ENCODE measurements at places on chromosomes 3 and 15. TPM values are rescaled to one million over a fixed set of nuclear protein-coding genes. Genes with fewer than 3 reads are reported as not detected.

The PATL2 gene
- not detected for total RNA-seq

The GALNT15 gene
- total RNA-seq: 0.28 TPM

The CD80 gene
- not detected for total RNA-seq

The DPPA2 gene
- total RNA-seq: not detected

The CRABP1 gene
- total RNA-seq: not detected

The SHC4 gene
- 61.8 TPM for total RNA-seq

The ZBED2 gene
- not detected for total RNA-seq

The CPA3 gene
- not detected for total RNA-seq

DNA sequence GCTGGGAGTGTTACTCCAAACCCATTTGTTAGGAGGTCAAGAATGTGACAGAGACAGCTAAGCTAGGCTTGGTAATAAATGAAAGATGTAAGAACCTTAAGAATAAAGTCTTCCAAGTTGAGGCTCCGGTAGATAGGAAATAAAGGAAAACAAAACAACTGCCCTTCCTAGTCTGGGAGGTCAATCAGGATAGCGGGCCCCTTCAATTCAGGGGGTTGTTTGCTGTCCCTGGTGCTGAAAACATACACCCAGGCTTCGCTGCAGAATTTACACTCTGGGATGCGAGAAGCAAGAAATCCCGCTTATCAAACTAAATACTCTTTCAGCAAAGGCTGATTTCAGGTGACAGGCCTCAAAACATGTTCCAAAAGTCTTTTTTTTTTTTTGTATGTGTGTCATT, 393.4 kb downstream of the NTRK3 start:
- no peaks in the 10 kb centered on the region for H3K36me3 ChIP-seq
- H3K27me3 ChIP-seq: peaks cover 5% of the 10 kb centered on the region
- H3K4me1 ChIP-seq: no peaks in the 10 kb centered on the region
- H3K4me3 ChIP-seq: no peak overlapping the region
- H3K27ac ChIP-seq: no peak overlapping the region

DNA sequence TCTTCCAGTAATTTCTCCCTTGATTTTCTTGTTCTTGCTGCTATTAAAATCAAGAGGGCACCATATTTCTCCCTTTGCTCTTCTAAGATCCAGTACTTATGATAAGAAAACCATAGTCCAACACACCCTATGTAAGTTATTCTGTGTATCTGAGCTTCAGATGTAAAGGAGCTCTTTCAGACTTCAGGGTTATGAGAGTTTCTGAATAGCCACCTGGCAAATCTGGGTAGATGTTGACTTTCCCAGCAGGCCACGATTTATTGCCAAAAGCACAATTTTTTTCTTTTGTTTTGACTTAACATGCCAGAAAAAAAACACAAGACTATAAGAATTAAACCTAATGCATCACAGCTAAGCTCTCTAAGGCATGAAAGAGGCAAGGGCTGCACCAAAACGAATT, 1045.0 kb downstream of the FHIT start:
- no peak overlapping the region for H3K4me3 ChIP-seq
- H3K27me3 ChIP-seq: no peaks in the 10 kb centered on the region
- H3K36me3 ChIP-seq: no peaks in the 10 kb centered on the region
- peaks cover 9% of the 10 kb centered on the region for H3K4me1 ChIP-seq
- DNase-seq: no peak

- no peaks in the 10 kb centered on the region for H3K36me3 ChIP-seq
- H3K27me3 ChIP-seq: peaks cover 6% of the 10 kb centered on the region
- H3K4me3 ChIP-seq: no peak overlapping the region
- no peak overlapping the region for H3K27ac ChIP-seq
Measured at GRCh38 chr3:117545484-117545883, 835.9 kb downstream of the TUSC7 start.

DNA sequence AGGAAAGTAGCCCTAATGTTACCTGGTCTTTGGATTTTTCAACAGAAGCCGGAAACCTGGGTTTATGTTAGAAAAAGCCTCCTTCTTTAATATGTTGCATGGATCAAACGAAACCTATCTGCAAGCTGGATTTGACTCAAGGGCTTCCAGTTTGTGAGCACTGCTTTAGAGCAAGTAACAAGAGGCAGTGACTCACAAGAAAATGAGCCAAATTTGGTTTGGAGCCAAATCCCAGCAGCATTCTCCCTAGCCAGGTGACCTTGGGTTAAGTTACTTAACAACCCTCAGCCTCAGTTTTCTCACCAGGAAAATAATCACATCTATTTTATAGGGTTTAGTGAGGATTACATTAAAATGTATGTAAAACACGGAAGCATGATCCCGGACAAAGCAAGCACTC, 215.2 kb upstream of the PRICKLE2 start:
- no peaks in the 10 kb centered on the region for H3K27me3 ChIP-seq
- H3K36me3 ChIP-seq: peaks cover 3% of the 10 kb centered on the region
- no peak for DNase-seq
- no peak overlapping the region for H3K4me3 ChIP-seq
- H3K27ac ChIP-seq: no peak overlapping the region

DNA sequence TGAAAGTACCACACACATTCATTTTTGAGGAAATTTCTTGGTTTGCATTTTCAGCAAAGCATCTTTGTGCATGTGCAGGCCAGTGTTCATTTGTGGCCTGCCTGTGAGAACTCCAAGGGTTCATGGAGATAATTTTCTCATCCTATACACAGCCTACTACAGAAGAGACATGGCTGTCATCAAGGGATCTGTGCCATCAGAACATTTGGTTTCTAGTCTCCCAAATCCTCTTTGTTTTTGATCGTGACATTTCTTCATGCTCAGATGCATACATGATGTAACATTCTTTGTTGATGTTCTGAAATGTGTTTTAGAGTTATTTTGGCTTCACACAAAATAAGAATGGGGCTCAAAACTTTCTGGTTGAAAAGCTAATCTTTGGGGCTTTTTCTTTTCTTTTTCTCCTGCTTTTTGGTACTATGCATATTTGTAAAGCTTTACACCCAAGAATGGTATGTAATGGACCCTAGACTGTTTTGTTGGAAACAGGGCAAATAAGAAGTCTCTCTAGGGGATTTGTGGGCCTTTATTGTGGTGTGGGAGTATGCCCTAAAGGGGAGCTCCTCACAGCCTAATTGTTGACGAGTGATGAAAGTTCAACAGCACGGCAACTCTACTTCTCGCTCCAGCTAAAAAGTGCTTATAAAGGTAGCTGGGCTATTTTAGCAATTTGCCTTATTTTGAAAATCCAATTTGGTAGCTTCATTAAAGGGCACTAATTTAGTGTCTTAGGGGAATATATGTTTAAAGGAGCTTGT, 3.2 kb upstream of the ARPP21 start:
- no peak overlapping the region for H3K27ac ChIP-seq
- DNase-seq: no peak
- no peak overlapping the region for H3K4me3 ChIP-seq
- H3K4me1 ChIP-seq: peaks cover 21% of the 10 kb centered on the region

DNA sequence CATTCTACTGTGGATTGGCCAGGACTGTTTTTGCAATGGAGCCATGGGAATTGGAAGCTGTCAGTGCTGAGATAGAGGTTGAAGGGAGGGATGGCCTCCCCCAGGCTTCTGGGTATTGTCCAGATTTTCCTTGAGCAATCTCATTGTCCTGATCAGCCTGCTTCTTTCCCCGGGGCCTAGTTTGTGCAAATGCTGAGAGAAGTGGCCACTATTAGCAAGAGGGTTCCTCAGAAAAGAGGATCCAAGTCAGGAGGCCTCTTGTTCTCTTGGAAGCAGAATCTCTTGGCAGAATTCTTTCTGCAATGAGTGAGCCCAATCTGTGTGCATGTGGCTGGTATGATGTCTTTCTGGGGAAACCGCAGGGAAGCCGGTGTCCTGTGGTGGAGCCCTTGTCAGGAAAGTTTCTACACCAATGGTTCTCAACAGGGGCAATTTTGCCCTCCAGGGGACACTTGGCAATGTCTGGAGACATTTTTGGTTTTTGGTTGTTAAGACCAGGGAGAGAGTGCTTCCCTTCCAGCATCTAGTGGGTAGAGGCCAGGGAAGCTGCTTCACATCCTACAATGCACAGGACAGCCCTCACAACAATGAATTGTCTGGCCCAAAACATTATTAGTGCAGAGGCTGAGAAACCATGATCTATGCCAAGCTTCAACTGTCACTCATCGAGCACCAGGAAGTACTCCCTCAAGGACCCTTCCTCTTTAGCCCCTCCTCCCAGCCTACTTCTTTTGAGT, 2.0 kb downstream of the LIPC start:
- H3K27ac ChIP-seq: no peak overlapping the region
- H3K4me1 ChIP-seq: peaks cover 6% of the 10 kb centered on the region
- DNase-seq: no peak
- H3K27me3 ChIP-seq: peaks cover 4% of the 10 kb centered on the region
- H3K4me3 ChIP-seq: no peak overlapping the region

- no peaks in the 10 kb centered on the region for H3K27me3 ChIP-seq
- DNase-seq: no peak
- H3K27ac ChIP-seq: no peak overlapping the region
- no peaks in the 10 kb centered on the region for H3K4me1 ChIP-seq
Measured at GRCh38 chr3:105096071-105096470, 270.6 kb upstream of the ALCAM start.

GRCh38 chr3:138092023-138092422, 23.4 kb downstream of the DZIP1L start:
- no peak overlapping the region for H3K4me3 ChIP-seq
- H3K27me3 ChIP-seq: no peaks in the 10 kb centered on the region
- peaks cover 42% of the 10 kb centered on the region for H3K36me3 ChIP-seq
- DNase-seq: no peak
- no peak overlapping the region for H3K27ac ChIP-seq

DNA sequence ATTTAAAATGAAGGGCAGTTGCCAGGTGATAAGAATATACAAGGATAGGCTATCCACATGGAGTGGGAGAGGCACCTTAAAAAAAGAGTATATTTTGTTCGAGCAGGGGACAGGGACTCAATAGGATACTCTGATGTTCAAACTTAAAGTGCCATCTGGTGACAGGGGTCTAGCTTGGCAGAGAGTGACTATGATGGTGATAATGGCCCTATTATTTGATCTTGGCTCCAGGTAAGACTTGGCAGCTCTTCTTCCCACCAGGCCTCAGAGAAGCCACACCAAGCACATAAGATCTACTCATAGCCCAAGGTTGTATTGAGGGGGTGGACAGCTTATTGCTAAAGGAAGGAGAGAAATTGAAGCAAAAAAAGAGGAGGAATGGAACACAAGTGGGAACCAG, 109.0 kb upstream of the MANF start:
- H3K4me3 ChIP-seq: no peak overlapping the region
- H3K36me3 ChIP-seq: no peaks in the 10 kb centered on the region
- no peak for DNase-seq
- H3K27ac ChIP-seq: no peak overlapping the region

DNA sequence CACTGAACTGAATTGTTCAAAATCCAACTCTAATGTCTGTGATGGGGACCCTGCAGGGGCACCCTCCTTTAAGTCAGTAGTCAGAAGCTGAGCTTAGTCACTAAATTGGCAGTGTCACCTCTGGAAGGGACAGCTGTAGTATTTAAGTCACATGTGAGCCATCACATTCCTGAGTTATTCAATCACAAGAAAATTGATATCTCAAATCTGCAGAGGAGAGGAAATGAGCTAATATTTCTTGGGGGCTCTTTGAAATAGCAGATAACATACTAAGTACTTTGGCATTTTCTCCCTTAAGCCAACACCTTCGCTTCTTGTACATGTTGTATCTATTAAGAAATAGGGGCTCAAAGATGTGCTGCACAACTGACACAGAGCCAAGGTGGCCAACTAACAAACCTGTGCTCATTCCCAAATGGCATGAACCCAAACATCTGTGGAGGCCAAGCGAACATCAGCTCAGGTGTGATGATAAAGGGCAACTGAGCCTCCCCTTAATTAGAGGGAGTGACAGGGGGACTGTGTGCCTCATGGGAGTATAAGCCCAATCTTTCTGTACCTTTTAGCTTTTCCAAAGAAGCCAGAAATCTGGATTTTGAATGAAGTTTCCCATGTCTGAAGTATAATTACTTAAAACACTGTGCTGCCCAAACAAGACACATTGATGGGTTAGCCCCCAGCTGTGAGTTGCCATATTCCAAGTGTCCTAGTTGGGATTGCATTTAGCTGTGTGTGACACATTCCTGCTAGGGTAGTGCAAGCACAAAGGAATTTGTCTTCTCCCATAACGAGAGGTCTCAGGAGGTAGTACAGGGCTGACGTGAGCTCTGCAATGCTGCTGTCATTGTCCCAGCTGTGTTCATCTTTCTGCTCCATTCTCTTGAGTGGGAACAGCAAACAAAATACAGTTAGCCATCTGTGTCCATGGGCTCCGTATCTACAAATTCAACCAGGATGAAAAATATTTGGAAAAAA, 63.3 kb downstream of the ABHD5 start:
- H3K4me3 ChIP-seq: peak overlapping the region; percentile 17
- no peaks in the 10 kb centered on the region for H3K36me3 ChIP-seq
- no peaks in the 10 kb centered on the region for H3K27me3 ChIP-seq

- peaks cover 6% of the 10 kb centered on the region for H3K4me1 ChIP-seq
- H3K36me3 ChIP-seq: no peaks in the 10 kb centered on the region
- H3K27me3 ChIP-seq: no peaks in the 10 kb centered on the region
- no peak overlapping the region for H3K27ac ChIP-seq
- H3K4me3 ChIP-seq: no peak overlapping the region
Measured at GRCh38 chr15:97009031-97009431, 678.5 kb downstream of the NR2F2 start.

GRCh38 chr3:27352047-27352446, 17.1 kb downstream of the NEK10 start:
- peaks cover 18% of the 10 kb centered on the region for H3K4me1 ChIP-seq
- peaks cover 6% of the 10 kb centered on the region for H3K36me3 ChIP-seq
- no peaks in the 10 kb centered on the region for H3K27me3 ChIP-seq
- DNase-seq: no peak
- H3K27ac ChIP-seq: no peak overlapping the region

- no peak for DNase-seq
- peaks cover 3% of the 10 kb centered on the region for H3K36me3 ChIP-seq
- H3K4me1 ChIP-seq: peaks cover 15% of the 10 kb centered on the region
- H3K4me3 ChIP-seq: peak overlapping the region; percentile 16
- no peak overlapping the region for H3K27ac ChIP-seq
- peaks cover 33% of the 10 kb centered on the region for H3K27me3 ChIP-seq
Measured at GRCh38 chr3:133673746-133674145, 12.0 kb upstream of the TOPBP1 start.

GRCh38 chr15:90599644-90600043, 69.9 kb downstream of the CRTC3 start:
- H3K27me3 ChIP-seq: no peaks in the 10 kb centered on the region
- no peak overlapping the region for H3K27ac ChIP-seq
- no peak for DNase-seq
- no peak overlapping the region for H3K4me3 ChIP-seq
- peaks cover 3% of the 10 kb centered on the region for H3K4me1 ChIP-seq
- peaks cover 18% of the 10 kb centered on the region for H3K36me3 ChIP-seq

DNA sequence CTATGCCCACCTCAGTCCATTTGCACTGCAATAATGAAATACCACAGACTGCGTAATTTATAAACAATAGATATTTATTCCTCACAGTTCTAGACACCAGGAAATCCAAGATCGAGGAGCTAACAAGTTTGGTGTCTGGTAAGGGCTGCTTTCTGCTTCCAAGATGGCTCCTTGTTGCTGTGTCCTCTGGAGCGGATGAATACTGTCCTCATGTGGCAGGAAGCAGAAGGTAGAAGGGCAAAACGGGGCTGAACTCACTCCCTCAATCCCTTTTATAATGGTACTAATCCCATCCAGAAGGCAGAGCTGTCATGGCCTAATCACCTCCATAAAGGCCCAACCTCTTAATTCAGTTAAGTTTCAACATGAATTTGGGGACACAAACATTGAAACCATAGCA, 75.3 kb downstream of the P2RY1 start:
- no peak for DNase-seq
- H3K4me1 ChIP-seq: peaks cover 8% of the 10 kb centered on the region
- H3K27ac ChIP-seq: no peak overlapping the region
- no peaks in the 10 kb centered on the region for H3K36me3 ChIP-seq
